Stimulated activated CD8-positive, alpha-beta memory T cell treated with anti-CD3 and anti-CD28 coated beads, Interleukin-7, amount 100 ng/mL, for 1 hour (primary cell): ENCODE measurements at places on chromosomes 4 and X.

GRCh38 chrX:40088299-40088625, 9.5 kb downstream of the BCOR start:
- no peak for DNase-seq

GRCh38 chr4:147453561-147454141, 27.2 kb upstream of the EDNRA start:
- no peak for DNase-seq

DNA sequence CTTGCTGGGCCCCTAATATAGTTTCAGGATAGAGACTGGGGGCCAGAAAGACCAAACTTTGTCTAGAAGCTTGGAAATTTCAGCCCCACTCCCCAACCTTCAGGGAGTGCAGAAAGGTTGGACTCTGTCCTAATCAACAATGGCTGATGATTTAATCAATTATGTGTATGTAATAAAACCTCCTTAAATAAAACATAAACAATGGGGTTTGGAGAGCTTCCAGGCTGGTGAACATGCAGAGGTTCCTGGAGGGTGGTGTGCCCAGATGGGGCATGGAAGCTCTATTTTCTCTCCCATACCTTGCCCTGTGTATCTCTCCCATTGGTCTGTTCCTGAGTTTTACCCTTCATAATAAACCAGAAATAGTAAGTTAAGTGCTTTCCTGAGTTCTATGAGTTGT, 174.2 kb downstream of the GC start:
- DNase-seq = no peak

- no peak for DNase-seq
These were observed 24.8 kb upstream of the CYBB start for GRCh38 chrX:37755025-37755424.

GRCh38 chr4:176444741-176445140, 125.0 kb downstream of the SPCS3 start:
- no peak for DNase-seq

DNA sequence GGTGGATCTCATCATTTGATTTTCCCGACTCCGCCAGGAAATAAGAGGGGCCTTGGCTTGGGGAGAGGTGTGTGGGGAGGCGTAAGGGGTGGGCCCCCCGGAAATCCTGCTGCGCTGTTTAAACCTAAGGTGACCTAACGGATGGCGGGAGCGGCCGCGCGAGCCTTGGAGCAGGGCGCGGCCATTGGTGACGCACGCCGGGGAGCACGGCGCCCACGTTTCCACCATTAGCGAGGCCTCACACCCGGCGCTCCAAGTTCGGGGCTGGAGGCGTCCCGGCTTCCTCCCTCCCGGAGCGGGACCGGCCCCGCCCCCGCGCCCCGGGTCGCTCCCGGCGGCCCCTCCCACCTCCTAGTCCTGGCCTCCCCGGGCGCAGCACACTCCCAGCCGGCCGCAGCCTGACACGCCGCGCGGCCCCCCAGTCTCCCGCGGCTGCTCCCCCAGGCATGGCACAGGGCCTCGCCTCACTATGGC, at the start of gene SMS:
TSS of gene SMS (plus strand) at position 354 of the 474 bp plus-strand sequence. CDS start at position 470, 116 bp downstream.
- peak; percentile 12 for DNase-seq

- DNase-seq = no peak
These were observed 48.6 kb upstream of the ARHGAP24 start for GRCh38 chr4:85426366-85426765.

- DNase-seq = no peak
These were observed 202.6 kb downstream of the RBM46 start for GRCh38 chr4:154983714-154984113.

DNA sequence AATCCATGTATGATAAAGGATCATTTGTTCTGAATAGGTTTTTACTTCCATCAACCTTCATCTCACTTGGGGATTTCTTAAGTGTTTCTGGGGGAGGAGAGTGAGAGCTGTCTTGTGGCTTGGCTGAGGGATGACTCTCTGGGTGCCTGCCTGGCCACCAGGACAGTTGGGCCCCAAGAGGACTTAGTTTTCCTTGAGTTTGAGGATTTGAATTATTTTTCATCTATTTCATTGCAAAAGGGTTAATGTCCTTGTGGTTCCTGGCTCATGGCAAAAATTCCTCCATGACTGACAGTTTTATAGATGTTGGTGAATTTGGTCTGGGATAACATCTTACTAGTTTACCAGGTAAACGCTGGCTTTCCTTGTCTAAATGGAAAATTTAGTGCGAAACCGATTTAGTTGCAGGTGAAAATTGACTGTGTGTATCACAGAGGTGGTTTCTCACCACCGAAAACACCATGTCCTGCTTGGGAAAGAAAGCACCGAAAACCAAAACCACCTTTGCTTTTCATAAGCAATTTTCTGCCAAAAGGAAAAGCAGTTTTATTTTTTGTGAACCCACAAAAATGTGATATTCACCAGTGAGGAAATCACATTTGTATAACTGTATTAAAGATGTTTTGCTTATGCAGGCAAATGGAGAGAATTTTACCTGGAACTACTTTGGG, 331.3 kb upstream of the SFRP2 start:
- DNase-seq = no peak
